ENCODE measurements at places on chromosomes 5 and 9. TPM values are rescaled to one million over a fixed set of nuclear protein-coding genes. Genes with fewer than 3 reads are reported as not detected.
A peak's percentile ranks its signal among the peaks of the same experiment; 100 is the strongest.

- no peaks in the 10 kb centered on the region for H3K4me1 ChIP-seq
- no peak overlapping the region for H3K27ac ChIP-seq
- H3K36me3 ChIP-seq: peaks cover 22% of the 10 kb centered on the region
These were observed 34.9 kb downstream of the YTHDC2 start for GRCh38 chr5:113548396-113548795.

- no peak overlapping the region for H3K27ac ChIP-seq
- H3K27me3 ChIP-seq: no peaks in the 10 kb centered on the region
- H3K4me1 ChIP-seq: no peaks in the 10 kb centered on the region
- no peak for DNase-seq
These were observed 20.8 kb downstream of the CPLX2 start for GRCh38 chr5:175892015-175892800.

DNA sequence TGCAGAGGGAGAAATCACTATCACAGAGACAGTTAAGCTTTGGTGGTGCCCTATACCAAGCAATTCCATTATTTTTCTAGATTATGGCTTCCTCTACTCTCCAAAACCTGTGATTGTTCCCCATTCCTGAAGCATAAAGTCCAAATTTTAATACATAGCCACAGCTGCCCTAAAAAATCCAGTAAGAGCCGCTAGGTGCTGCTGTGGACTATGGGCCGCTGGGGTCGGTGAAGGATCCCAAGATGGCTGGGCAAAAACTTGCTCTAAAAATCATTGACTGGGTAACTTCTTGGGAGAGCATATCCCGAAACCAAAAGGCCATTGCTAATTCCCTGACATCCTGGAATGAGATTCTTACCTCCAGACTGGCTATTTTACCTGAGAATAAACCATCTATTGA, 245.3 kb downstream of the NFIB start:
- H3K4me1 ChIP-seq: peaks cover 4% of the 10 kb centered on the region
- H3K36me3 ChIP-seq: no peaks in the 10 kb centered on the region
- H3K27ac ChIP-seq: no peak overlapping the region
- H3K27me3 ChIP-seq: no peaks in the 10 kb centered on the region
- DNase-seq: no peak

- peaks cover 78% of the 10 kb centered on the region for H3K4me1 ChIP-seq
- H3K27me3 ChIP-seq: no peaks in the 10 kb centered on the region
- no peak for DNase-seq
- peak overlapping the region; percentile 96 for H3K27ac ChIP-seq
- H3K36me3 ChIP-seq: no peaks in the 10 kb centered on the region
These were observed 140.3 kb downstream of the AOPEP start for GRCh38 chr9:94866770-94867169.

- H3K36me3 ChIP-seq: no peaks in the 10 kb centered on the region
- no peak overlapping the region for H3K4me3 ChIP-seq
- no peak for DNase-seq
These were observed 93.9 kb upstream of the EDIL3 start for GRCh38 chr5:84478603-84479002.

Gene ARRDC1
- 23.3 TPM for total RNA-seq

Gene ALDH1A1
- total RNA-seq: 29.0 TPM

Gene RBM18
- total RNA-seq: 24.5 TPM
